ENCODE measurements at places on chromosomes 2 and 18.

GRCh38 chr2:99660616-99661406, 171.0 kb upstream of the REV1 start:
- ATAC-seq: no peak

DNA sequence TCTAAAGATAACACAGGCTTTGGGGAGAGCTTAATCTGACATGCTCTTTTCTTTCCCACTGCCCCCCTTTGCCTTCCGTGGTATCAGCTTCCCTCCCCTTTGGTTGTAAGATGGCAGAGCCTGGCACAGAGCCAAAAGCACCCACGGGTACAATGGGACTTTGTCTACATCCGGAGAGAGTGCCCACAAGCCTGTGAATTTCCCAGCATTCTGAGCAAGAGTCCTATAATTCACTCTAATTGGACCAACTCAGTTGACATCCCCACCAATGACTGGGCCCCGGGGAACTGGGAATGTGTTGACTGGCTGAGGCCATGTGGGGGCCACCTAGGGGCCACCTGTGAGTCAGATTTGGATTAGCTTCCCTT, 20.1 kb upstream of the C2orf72 start:
- ATAC-seq: no peak

DNA sequence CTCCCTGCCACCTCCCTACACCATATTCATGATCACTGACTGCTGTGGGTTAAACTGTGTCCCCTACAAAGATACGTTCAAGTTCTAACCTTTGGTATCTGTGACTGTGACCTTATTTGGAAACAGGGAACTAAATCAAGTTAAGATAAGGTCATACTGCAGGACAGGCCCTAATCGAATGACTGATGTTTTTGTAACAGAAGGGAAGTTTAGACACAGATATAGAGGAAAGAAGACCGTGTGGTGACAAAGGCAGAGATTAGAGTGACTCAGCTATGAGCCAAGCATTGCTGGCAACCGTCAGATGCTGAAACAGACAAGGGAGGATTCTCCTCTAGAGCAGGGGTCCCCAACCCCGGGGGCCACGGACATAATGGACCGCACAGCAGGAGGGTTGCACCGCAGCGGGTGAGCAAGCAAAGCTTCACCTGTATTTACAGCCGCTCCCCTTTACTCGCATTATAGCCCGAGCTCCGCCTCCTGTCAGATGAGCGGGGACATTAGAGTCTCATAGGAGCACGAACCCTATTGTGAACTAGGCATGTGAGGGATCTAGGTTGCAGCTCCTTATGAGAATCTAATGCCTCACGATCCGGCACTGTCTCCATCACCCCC, 28.9 kb upstream of the RNF152 start:
- no peak for ATAC-seq

DNA sequence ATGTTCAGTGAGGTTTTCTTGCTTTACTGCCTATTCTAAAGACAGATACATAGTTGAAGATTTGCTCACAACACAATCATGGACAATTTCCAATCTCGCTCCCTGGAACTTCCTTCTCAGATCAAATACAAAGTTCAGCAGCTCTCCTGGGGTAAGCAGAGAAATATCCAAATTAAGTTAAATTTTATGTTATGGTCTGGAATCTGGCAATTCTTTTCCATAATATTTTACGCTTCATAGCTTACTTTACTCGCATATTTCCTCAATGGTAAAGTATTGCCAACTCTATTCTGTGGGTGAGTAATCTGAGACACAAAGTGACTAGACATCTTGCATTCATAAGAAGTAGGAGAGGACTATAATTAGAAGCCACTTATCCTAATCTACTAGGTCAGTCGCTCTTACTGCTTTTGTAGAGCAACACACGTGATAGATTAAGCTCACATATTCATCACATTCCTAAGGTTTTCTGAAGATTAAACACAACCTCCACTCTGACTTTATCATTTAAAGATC, 529.4 kb downstream of the CCDC85A start:
- no peak for ATAC-seq

DNA sequence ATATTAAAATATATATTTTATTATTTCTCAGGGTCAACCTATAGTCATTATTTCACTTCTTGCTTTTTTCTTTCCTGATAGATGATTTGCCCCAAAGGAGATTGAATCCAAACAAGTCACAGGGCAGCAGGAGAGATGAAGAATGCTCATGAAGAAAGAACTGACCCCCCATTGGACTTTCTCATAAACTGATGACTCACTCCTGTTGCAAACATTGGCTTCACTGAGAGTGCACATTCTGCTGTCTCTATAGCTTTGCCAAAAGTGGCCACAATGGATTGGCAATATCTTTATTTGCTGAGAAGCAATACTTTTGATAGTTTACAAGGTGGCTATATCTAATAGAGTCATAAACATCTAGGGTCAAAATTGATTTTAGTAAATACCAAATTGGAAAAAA, 55.9 kb upstream of the ZNF385B start:
- ATAC-seq: no peak

DNA sequence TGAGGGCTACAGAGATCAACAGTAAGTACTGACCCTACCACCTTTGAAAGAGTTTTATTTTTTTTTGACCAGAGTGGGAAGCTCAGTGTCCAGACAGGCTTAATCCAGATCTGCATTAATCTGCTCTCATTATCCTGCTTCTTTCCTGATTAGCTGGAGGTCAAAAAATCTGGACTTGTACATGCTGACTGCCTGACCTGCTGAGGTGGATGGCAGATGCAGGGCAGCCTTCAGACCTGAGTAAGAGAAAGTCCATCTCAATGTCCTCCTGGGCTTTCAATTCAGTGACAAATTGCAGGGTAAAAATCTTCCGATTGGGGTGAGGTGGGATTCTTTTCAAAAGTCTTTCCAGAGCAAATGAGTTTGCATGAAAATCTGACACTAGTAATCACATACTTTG, 998.8 kb upstream of the PIK3C3 start:
- ATAC-seq: no peak

DNA sequence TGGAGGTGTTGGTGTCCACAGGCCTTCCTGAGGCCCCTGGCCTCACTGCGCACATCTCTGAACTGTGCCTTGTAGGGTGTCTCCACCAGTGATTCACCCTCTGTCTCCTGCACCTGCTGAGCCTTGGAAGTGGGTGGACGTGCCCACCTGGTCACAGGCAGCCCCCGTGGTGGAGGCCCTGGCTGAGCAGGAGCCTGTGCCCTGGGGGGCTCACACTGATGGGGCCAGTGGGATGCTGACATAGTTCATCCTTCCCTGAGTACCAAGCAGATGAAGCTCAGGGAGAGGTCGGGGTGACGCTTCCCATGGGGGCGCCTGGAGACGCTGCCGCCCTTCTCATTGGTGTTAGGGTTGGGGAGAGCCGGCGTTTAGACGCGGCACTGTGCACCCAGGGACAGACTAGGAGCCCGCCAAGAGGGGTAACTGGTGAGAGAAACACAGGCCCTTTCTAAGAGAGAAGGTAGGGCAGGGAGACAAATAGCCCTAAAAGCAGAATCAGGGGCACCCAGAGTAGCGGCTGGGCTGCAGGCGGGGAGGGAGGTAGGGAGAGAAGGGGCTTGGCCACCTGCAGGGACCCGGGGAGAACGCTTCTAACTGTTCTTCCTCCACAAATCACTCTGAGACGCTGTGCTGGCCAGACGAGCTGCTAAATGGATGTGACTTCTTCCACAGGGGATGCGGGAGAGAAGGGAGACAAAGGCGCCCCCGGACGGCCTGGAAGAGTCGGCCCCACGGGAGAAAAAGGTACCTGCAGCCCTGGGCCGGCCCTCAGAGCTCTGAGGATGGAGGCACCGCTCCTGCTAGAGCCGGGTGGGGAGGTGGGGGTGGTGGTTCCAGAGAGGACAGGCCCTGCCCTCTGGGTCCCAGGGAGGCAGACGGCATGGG, 18.0 kb downstream of the COLEC11 start:
- ATAC-seq: no peak

- no peak for ATAC-seq
These were observed 126.2 kb upstream of the ZNF516 start for GRCh38 chr18:76621226-76621625.

DNA sequence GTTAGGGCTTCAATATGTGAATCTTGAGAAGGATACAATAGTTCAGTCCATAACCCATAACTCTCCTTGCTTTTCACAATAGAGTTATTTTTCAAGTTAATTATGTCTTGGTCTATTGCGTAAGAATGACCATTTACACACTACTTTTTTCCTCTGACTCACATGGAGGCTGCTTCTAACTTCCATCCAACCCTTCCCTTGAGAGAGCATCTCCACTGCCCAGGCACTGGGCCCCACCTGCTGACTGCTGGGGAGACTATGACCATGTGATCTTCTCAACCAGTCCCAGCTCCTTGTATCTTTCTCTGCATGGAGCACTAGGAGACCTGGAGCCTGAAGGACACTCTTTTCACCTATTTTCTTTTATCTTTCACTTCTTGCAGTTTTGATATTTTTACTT, 251.5 kb downstream of the GPD2 start:
- ATAC-seq: peak; percentile 78

DNA sequence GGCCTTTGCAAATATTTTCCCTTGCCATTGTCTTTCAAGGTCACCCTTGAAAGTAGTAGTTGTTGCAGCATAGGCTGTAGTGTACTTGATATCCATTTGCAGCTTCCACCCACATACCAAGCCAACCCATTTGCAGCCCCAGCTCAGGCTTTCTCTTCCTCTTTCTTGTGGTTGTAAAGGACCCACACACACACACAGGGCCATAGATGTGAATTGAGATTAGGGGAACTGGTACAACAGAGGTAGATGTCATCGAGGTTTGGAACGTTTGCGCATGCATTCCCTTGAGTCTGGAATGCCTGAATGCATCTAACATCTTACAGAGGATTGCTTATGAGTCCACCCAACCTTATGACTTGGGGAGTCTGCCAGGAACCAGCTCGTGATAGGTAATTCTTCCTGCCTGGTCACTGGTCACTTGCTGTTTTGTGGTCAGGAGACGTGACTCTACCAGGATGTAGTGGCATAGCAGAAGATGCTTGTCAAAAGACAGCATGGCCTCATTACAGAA, 91.9 kb downstream of the MRPS9 start:
- ATAC-seq: no peak

GRCh38 chr2:96164459-96165184, 19.4 kb upstream of the DUSP2 start:
- no peak for ATAC-seq

DNA sequence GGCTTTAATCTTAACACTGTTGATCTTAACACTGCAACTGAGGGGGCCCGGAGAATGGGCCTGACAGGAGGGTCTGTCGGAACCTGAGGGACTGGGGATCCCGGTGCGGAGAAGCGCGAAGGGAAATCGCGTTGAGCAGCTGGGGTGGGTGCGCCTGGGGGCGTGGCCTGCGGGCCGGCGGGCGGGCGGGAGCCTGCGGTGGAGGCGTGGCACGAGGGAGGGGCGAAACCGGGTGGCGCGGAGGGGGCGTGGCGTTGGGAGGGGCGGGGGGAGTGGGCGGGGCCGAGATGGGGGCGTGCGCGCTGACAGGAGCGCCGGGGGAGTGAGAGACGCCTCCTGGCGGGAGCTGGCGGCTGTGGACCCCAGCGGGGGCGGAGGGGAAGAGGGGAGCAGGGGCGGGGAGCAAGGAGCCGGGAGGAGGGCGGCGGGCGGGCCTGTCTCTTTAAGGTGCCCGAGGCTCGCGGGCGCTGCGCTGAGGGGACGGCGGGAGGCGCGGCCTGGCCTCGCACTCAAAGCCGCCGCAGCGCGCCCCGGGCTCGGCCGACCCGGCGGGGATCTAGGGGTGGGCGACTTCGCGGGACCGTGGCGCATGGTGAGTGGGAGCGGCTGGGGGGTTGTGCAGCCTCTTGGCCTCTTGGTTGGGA, at the start of gene TWSG1:
Gene TWSG1 (plus strand): TSS at position 445 of the 644 bp plus-strand sequence. CDS start 2,457 bp downstream, outside the sequence.
- ATAC-seq: peak; percentile 95

DNA sequence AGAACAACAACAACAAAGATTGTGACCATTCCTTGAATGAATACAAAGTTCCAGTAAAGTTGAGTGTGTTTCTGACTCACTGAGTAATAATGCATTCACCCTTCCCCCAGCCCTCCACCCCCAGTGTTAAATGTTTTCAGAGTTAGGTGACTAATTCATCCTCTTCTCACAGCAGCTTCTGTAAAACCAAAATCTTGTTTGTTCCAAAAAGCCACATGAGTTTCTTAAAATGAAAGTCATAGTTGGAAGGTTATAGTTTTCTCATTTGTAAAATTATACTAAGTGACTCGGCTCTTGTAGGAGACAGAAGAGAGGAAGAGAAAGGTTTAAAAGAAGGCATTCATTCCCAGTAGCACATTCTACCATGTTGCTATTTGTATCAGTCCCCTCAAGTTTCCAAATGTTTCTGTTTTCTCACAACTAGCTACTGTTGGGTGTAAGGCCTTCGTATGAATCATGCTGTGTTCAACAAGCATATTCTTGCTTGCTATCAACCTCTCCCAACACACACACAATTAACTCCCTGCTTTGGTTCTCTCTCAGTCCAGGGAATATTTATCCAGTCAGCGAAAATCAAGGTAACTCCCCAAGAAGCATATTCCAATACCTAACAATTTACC, 75.3 kb downstream of the MBD2 start:
- peak; percentile 68 for ATAC-seq

DNA sequence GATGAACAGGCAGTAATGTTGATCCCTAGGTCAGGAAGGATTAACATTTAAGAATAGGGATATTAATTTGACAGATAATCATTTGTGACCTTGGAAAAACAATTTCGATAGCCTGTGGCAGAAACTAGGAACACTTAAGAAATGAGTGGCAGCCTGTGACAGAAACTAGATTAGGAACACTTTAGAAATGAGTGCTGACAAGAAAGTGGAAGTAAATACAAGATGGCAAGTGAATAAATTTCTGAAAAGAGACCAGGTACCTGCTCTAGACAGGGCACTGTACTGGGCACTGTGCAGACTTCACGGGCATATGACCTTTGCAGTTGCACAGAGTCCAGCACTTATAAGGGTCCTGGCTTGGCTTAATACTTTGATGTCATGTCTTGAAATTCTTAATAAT, 5.5 kb upstream of the HNRNPA3 start:
- ATAC-seq: no peak
